Mesothelial cell of epicardium (in vitro differentiated cells): ENCODE measurements at places on chromosomes 13 and 19.

- no peak for DNase-seq
Measured at GRCh38 chr19:7263066-7263465, 31.1 kb downstream of the INSR start.

- DNase-seq, result no peak
Measured at GRCh38 chr19:7326105-7326877, 22.4 kb upstream of the ARHGEF18 start.

DNA sequence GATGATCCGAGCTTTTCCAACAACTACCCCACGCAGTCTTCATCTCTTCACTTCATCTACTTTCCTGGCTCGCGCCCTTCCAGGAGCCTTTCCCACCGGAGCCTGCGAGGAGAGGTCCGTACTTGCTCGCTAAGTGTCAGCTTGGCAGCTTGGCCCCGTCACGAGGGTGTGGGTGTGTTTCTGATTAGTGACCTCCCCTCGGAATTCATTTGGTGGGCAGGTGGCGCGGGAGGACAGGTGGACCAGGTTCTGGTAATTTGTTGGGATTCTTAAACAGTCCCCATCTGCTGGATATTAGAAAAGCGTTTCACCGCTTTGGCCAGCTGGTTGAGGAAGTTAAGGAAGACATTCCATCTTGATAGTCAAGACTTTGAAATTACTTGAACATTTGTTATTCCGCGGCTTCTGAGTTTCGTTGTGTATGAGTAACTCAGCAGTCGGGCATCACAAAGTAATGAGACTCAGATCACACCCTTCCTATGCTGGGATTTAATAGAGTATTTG, 515 bp downstream of the UFM1 start:
- peak; percentile 64 for DNase-seq

DNA sequence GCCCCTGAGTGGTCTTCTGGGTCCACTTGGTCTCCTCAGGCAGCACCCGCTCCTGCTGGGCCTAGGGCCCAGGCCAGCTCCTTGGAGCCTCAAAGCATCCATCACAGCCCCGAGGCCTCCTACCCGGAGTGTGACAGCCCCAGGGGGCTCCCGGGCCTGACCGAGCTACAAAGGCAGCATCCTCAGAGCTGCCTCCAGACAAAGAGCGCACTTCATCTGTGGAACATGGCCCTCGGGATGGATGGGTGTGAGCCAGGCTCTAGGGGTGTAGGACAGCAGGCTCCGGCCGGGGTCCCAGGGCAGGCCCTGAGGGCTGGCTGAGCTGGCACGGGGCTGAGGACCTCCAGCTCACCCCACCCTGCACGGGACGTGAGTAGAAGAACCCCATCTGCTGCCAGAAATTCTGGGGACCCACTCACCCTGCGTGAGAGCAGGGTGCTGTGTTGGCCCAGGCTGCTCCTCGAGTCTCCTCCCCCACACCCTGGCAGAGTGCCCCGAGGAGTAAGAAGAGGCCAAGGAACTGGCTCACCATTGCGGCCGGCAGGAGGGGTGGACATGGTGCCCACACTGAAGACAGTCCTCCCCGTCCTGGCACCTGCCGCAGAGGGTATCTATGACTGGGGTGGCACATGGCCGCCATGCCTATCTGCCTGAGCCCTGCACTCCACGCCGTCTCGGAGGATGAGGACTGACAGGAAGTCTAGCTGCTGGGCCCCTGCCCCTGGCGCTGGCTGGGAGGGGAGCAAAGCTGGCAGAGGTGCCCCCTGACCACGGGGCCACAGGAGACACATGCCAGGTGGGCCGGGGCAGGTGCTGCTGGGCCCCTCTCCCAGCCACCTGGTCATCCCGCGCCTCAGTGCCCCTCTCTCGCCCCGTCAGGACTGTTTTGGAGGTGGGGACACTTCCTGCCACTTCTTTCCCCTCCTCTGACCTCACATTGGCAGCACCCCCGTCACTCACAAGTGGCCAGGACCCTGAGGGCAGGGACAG, 22.3 kb downstream of the CEBPG start:
- DNase-seq, result no peak

DNA sequence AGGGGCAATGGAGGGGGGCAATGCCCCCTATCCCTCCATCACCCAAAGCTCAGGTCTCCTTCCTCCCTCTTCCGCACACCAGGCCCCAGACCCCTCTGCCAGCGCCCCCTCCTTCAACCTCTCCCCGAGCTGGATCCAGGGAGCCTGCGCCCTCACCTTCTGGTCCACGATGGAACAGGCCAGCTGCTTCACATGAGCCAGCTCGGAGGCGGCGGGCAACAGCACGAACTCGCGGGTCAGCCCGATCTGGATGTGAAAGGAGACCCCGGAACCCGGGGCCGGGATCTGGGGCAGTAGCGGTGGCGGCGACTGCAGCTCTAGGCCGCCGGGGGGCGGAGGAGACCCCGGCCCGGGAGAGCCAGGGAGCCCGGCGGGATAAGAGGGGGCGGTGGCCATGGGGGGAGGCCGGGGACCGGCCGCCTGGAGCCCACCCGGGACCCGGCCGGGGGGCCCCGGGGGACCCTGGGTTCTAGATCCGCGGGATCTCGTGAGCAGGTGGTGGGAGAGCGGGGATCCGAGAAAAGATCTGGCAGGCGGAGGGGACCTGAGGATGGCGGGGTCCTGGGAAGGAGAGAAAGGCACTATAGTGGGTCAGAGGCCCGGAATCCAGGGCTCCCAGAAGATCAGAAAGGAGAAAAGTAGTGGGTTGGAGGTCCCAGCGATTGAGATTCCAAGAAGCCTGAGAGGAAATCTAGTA, 791 bp downstream of the PRKD2 start:
- no peak for DNase-seq

DNA sequence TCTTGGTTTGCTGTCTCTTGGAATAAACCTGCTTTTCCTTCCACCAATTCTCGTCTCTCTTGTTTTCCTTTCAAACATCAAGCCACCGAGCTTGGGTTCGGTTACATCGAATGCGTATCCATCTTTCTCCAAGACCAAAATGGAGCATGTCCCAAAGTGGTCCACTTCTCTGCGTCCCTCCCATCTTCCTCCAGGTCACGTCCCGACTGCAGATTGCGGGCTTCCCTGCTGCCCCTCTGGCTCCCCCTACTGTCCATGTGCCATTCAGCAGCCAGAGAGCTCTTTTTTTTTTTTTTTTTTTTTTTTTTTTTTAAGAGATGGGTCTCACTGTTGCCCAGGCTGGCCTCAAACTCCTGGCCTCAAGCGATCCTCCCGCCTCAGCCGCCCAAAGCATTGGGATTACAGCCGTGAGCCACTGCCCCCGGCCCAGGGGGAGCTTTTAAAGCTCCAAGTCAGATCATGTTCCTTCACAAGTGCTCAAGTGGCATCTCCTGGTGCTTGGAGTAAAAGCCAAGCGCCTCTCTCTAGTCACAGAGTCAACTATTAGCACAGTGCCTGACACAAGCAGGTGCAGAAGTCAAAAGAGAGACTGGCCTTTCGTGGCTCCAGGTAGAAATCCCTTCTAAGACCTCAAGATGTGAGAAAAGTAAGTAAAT, 10.0 kb downstream of the COL5A3 start:
- peak; percentile 66 for DNase-seq

DNA sequence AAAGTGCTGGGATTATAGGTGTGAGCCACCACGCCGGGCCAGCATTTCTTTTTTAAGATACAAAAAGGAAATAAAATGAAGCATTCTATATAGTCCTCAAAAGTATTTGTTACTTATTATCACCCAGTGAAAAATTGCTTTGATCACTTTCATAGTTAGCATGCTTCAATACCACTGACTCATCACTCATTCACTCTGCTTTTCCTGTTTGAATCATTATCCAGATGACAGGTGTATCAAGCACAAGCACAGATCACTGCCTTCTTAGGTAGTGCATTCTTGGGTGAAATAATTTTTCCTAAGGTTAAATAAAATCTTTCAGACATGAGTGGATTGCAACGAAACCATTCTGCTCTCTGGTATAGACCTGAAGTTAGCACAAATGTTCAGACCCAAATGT, 35.8 kb upstream of the SPART start:
- DNase-seq, result no peak

GRCh38 chr19:53463263-53463662, 4.3 kb upstream of the ZNF813 start:
- no peak for DNase-seq

DNA sequence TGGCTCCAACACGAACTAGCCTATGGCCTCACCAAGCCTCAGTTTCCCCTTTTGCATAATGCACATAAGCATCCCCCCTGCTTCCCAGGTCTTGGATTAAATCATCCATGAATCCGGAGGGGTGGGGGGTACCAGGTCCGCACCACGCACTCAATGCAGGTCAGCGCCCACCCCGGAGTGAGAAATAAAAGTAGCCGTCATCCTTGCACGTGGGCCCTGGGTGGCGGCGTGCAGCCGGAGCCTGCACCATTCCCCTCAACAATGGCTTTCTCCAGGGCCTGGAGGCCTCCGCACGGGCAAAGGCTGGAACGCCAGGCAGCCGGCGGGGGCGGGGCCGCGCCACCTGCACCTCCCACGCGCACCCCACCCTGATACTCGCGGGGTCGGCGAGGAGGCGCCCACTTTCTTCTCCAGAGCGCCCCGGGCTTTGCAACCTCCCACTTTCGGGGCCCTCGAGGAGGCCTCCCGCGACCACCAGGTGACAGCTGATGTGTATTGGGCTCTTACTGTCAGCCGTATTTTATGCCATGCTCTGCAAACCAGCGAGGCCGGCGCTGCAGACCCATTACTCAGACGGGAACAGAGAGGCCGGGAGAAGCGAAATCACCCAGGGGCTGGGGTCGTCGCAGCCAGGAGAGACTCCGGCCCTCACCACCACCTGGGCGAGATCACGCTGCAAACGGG, 767 bp upstream of the GADD45B start:
- no peak for DNase-seq

GRCh38 chr19:41356984-41357739, 3.4 kb upstream of the TGFB1 start:
- DNase-seq, result no peak
